NAMALWA (cell line): ENCODE measurements at places on chromosomes 4 and X.
A peak's percentile ranks its signal among the peaks of the same experiment; 100 is the strongest.

DNA sequence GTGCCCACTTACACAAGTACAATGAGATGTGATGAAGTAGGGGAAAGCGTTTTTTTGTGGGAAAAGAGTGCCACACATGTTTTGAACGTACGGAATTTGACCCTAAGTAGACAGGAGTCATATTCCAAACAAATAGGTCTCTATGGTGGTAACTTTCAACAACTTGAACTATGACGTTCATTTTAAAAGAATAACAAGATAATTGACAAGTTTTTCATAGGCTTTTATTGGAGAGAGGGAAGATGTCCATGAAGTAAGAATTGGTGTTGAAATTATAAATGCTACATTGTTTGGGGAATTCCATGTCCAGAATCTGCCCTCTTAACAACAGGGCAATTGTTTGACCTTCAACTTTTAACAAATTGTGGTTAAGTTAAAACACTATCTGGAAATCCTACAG, 126.5 kb downstream of the GASK1B start:
- DNase-seq: no peak

DNA sequence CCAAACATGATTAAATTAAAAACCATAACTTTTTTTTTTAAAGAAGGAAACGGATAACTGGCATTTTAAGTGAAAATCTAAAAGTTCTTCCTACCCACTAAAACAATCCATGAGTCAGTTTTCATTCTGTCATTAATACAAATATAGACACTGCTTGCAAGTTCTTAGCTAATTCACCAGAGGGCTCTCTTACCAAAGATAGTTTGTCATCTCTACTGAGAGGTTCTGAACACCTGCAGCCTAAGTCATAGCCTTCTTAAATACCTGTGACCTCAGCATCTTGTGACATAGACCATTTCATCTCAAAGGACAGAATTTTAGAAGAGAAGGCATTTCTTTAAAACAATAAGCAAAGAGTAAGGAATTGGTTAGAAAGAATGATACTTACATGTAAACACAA, 65.3 kb upstream of the FAM120C start:
- DNase-seq: peak; percentile 44

DNA sequence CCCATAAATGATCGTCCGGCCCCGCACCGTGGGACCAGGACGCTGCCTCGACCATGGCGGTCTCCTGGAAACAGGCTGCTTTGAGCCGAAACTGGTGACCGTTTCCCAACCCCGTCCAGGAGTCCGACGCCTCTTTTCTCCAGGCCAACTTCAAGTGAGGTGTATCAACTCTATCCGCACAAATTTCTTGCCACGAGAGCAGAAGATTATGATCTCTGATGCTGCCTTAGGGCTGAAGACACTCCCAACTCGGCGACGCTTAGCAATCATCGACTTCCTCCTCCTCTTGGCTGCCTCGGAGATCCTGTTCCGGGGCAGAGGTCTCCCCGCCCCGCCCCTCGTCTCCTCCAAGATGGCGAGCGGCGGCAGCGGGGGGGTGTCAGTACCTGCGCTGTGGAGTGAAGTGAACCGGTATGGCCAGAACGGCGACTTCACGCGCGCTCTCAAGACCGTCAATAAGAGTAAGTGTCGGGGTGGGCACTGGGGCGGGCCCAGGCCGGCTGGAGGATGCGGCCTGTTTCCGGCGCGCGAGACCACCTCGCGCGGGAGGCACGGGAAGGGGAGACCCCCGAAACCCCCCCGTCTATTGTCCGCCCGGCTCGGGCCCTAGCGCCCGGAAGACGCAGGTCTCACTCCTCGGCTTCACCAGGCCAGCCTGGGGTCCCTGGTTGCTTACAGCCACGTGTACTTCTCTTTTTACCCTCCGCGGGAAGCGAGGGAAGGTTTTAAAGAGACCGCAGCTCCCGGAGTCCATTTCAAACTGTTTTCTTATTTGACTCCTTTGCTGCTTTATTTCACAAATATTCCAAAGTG, at the start of gene SRP72:
Gene SRP72 (plus strand): TSS at position 334 of the 813 bp plus-strand sequence. CDS start 19 bp downstream, at position 353.
- DNase-seq: peak; percentile 95

DNA sequence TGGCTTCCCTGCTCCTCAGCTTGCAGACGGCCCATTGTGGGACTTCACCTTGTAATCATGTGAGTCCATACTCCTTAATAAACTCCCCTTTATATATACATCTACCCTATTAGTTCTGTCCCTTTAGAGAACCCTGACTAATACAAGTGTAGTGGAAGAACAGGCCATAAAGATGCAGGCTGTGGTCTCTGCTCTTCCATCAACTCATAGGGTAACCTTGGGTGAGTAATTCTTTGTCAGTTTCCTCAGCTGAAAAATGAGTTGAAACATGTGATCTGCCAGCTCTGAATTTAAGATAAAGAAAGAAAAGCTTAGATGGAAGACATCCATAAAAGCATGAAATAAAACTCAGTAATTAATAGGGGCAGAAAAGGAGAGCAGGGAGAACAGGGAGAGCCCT, 103.6 kb downstream of the ENOX2 start:
- no peak for DNase-seq

DNA sequence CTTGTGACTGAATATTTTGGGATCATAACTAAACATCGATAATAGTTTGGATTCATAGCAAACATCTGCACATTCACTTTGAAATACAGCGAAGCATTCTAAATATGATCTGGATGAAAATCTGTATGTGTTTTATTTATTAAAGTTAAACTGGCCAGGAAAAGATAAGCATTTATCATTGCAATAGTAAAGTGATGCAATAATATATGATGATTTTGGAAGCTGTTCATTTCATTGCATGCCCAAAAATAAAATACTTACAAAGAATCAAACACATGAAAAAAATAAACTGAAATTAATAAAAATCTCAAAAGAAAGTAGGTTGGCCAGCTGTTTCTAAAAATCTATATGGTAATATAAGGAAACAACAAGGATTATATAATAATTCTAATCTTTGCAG, 1.9 kb downstream of the PRDM5 start:
- DNase-seq: no peak

GRCh38 chr4:93212250-93212649, 616.3 kb upstream of the ATOH1 start:
- no peak for DNase-seq

- DNase-seq: no peak
These were observed 150.6 kb downstream of the ADAMTS3 start for GRCh38 chr4:72418458-72418857.

DNA sequence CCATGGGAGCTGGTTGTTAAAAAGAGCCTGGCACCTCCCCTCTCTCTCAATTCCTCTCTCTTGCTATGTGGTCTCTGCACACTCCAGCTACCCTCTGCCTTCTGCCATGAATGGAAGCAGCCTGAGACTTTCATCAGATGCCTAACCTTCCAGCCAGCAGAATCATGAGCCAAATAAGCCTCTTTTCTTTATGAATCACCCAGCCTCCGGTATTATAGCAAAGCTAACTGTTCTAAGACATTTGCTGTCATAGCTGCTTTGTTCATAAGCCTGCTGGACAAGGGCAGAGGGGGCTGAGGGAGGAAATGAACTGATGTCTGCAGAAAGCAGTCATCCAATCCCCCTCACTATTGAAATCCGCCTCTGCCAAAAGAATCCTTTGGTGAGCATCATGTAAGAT, 196.7 kb downstream of the ZNF330 start:
- no peak for DNase-seq

GRCh38 chr4:3287271-3287971, 5.4 kb upstream of the RGS12 start:
- no peak for DNase-seq

- no peak for DNase-seq
These were observed 149.9 kb upstream of the SCML1 start for GRCh38 chrX:17587366-17587765.

- no peak for DNase-seq
These were observed 383.9 kb downstream of the PCDH7 start for GRCh38 chr4:31104043-31104442.

GRCh38 chrX:53290441-53291041, 9.2 kb upstream of the IQSEC2 start:
- no peak for DNase-seq

DNA sequence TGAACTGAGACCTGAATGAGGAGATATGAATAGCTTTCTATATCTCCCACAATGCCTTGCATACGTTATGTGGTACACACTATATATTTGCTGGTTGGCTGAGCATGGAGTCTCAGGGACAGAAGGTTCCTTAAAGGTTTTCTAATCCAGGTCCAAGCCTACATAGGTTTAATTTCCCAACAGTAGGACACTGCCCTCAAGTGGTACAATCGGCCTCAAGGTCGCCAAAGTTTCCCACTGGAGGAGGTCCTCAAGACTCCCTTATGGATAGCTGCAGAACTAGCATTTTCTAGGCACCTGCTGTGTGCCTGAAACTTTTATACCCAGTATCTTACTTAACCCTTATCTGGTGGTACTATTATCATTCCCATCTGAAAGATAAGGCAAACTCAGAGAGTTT, 21.0 kb upstream of the EFNB1 start:
- no peak for DNase-seq

DNA sequence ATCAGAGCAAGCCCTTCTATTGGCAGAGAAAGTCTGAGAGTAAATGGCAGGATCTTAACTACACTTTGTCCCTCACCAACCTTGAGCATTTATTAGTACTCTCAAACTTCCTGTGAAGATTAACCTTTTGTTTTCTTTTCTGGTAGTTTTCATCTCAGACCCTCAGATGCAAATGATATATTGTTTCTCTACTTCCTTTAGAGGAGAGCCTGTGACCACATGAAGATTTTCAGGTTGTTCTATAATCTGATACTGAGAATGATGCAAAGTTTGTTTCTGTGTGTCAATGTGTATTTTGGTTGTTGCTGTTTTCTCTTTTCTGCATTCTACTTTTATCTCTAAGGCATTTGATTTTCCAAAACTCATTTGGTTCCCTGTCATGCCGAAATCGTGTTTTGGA, 165.8 kb upstream of the CYSLTR1 start:
- DNase-seq: no peak

- no peak for DNase-seq
These were observed 75.1 kb downstream of the CHST7 start for GRCh38 chrX:46648660-46649059.

DNA sequence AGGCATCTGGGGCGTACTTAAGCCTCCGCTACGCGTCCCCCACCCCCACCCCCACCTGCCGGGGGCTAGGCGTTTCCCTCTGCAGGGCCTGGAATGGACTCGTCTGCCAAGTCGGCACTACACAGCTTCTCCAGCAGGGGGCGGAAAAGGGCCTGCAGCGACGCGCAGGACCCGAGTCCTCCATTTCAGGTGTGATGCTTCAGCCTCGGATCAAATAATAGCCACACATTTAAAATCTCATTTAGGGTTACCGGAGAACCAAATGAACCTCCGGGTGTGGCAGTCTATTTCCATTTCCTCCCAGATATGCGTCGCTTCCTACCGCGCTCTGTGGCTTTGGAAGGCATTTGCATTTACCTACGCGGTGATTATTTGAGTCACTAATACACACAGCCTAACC, 2.9 kb downstream of the PAK3 start:
- DNase-seq: peak; percentile 33

- DNase-seq: no peak
These were observed 95.1 kb downstream of the IL15 start for GRCh38 chr4:141731481-141731880.

DNA sequence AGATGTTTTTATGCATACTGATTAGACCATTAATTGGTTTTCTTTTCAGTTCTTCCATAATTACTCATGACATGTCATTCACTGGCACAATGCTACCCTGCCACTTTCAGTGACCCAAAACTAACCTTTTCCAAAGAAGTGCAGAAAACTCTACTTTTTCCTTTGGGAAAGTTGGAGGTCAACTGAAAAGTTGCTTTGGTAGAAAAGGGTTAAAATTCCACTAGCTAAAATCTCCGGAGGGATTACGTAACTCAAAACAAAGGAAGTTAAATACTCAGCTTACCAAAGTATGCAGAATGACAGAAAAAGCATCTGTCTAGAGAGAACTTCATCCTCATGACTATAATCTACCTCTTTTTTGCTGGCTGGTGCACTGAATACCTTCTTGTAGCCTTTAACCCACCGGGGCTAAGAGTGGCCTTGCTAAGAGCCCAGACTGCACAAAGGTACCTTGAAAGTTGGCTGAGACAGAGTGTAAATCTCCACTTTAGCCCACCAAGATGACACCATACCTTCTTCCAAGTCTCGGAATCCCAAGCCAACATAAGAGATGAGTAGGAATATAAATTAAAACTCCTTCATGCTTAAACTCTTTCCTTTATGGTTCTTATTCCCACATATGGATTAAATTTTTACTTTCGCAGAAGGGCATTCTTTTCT, 1099.5 kb upstream of the INTU start:
- DNase-seq: no peak

GRCh38 chr4:122434285-122434684, 22.2 kb downstream of the IL2 start:
- DNase-seq: no peak

DNA sequence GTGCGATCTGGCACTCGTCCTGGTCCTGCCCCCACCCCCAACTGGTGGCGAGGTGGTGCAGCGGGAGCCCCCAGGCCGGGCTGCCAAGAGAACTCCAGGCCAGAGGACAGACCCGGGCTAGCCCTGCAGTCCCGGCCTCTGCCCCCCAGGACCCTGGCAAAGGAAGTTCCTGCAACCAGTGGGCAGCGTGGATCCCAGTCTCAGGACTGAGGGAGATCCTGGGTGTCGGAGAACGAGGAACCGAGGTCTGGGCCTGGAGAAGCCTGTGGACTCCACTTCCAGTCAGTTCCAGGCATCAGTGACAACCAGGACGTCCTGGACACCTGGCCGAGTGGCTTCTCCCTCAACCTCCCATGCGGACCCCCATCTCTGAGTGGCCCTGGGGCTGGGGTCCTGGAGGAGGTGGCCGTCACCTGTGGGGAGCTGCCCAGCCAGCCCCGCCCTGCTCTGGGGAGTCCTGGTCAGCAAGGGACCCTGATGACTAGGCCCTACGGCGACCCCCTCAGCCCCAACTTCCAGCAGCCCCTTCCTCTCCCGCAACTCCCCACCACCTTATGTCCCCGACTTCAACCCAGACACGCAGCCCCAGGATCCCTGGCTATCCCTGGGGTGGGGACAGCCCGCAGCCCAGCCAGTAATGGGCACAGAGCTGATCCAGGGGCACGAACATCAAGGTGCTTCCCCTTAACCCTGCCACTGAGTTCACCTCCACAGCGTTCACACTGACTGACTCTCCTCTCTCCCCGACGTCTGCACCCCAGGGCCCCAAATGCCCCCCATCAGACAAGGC, 53.7 kb upstream of the NKX1-1 start:
- DNase-seq: no peak

GRCh38 chr4:137425281-137425680, 107.0 kb downstream of the PCDH18 start:
- no peak for DNase-seq

DNA sequence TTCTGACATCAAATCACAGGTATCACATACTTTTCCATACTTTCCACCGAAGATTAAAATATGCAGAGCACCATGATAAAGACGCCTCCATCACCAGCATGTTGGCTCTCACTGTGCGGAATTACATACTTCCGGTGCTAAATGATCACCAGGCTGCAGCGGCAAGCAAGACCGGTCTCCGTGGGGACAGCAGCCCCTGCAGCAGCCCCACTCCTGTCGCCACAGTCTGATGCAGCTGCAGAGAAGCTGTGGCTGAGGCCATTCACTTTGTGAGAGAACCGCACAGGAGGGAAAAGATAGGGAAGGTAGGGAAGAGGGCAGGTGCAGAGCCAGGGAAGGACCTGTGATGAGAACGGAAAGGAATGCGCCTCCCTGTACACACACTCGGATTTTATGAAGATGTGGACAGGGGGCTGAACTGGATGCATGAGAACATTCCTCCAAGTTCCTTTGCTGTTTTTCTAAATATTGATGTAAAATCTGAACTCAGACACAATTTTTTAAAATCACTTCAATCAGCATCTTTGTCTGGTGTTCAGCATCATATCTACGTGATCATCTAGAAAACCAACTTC, 38.3 kb downstream of the AFAP1 start:
- no peak for DNase-seq

GRCh38 chr4:162560073-162560472, 396.3 kb upstream of the FSTL5 start:
- DNase-seq: no peak
